ENCODE measurements at places on chromosomes 2 and 18.

DNA sequence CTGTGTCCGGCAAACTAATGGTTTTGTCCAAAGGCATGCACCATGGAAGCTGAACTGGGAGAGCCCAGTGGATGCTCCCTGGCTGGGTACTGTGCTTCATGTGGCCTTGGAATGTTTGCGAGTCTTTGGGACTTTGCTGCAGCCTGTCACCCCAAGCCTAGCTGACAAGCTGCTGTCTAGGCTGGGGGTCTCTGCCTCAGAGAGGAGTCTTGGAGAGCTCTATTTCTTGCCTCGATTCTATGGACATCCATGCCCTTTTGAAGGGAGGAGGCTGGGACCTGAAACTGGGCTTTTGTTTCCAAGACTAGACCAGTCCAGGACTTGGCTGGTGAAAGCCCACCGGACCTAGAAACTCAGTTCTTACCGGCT, 1.7 kb downstream of the MARS2 start:
- H3K27ac ChIP-seq, result no peak overlapping the region
- H3K36me3 ChIP-seq, result no peaks in the 10 kb centered on the region
- peak overlapping the region; percentile 83 for H3K4me3 ChIP-seq
- peaks cover 30% of the 10 kb centered on the region for H3K4me1 ChIP-seq
- no peak for DNase-seq

DNA sequence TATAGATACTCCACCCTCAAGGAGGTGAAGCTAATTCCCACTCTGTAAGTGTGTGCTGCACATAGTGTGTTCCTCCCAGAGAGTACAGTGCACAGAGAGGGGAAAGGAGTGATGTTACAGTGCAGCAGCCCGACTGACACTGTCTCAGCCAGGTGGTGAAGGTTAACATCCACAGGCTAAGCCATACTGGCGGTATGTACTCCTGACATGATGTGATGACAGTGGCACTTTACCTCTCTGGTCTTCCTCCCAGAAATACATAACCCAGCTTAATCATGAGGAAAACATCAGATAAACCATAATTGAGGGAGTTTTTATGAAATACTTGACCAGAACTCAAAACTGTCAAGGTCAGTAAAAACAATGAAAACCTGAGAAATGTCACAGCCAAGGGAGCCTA, 107.1 kb downstream of the RAB3GAP1 start:
- DNase-seq, result no peak
- H3K36me3 ChIP-seq, result peaks cover 48% of the 10 kb centered on the region
- no peak overlapping the region for H3K27ac ChIP-seq
- H3K27me3 ChIP-seq, result no peaks in the 10 kb centered on the region
- H3K4me3 ChIP-seq, result no peak overlapping the region
- no peaks in the 10 kb centered on the region for H3K4me1 ChIP-seq

DNA sequence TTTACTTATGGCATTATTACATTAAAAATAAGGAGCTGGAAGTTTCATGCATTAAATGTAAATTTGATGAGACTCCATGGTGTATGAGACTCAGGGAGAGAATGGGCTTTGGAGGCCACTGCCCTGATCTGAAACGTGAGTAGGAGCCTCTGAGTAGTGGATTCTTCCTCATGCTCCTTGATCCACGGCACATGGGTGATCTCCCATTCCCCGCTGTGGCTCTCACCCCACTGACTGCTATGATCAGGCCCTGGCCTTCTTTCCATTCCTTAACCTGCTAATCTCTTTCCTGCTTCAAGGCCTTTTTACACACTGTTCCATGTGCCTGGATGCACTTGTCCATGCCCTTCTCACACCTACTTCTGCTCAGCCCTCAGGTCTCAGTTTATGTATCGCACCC, 68.4 kb downstream of the SMAD7 start:
- H3K27me3 ChIP-seq, result no peaks in the 10 kb centered on the region
- no peak for DNase-seq
- peaks cover 9% of the 10 kb centered on the region for H3K36me3 ChIP-seq
- peaks cover 58% of the 10 kb centered on the region for H3K4me1 ChIP-seq

DNA sequence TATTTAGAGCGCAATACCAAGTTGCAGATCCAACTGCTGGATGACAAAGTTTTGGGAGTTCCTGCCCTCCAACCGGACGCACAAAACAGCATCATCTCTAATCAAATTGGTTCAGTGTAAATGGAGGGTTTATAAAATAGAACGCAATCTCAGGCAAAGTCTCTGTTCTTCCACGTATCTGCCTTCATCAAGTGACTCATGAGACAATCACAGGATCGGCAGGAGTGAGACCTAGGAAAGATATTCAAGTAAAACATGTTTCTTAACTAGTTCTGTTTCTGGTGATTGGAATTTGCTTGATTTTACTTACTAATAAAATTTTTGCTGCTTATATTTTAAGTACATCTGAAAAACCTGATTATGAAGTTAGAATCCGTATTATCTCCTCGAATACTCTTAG, 7.6 kb downstream of the FZD5 start:
- no peaks in the 10 kb centered on the region for H3K36me3 ChIP-seq
- H3K27ac ChIP-seq, result no peak overlapping the region
- H3K4me3 ChIP-seq, result no peak overlapping the region
- H3K4me1 ChIP-seq, result peaks cover 7% of the 10 kb centered on the region
- DNase-seq, result no peak
